Progenitor cell of endocrine pancreas (in vitro differentiated cells): ENCODE measurements at places on chromosomes 6 and 20.

DNA sequence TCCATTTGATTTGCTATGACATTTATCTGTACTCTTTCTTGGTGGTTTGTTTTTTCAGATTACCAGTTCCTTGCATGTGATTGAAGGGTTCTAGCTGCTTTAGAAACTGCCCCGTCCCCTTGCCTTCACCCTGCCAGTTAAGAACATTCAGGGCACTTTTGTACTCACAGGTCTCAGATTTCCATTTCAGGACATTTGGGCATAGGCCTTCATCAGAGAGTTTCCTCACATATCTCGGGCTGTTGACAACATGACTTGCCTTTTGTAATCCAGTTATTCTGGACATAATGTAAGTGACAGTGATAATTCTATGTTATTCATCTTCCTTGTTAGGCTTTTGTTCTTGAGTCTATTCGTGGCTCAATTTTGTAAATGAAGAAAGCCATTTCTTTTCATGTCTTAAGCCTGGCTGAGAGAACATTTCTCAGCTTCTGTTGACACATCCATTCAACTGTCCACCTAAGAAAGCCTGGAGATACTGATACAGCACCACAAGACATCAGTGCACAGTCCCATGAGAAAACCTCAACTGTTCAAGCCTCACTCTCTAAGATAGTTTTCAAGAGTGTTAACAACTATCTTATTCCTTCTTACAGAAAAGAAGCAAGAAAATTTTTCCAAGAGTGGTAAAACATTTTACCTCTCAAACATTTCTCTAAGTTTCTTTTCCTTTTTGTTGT, 209.3 kb upstream of the SGK1 start:
- no peak for DNase-seq

- no peak for DNase-seq
Measured at GRCh38 chr6:138654715-138655634, 118.6 kb upstream of the CCDC28A start.

DNA sequence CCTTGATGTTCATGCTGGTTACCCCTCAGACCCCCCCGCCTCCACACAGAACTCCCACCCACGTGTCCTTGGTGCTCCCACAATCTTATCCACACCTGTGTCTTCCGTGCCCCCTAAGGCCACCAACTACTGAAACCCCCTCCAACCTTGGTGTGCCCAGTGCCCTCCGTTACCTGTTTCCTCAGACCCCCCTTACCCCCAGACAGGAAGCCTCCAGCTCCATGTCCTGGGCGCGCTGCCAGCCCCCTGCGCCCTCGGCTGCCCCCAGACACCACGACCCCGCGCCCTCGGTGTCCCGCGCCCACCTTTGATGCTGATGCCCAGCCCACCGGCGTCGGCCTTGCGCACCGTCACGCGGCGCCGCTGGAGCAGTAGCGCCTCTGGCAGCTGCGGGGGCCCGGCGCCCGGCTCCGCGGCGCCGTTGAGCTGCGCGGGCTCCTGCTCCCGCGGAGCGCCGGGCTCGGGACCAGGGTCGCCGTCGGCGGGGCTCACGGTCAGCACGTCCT, 504 bp downstream of the SNTA1 start:
- DNase-seq = no peak

DNA sequence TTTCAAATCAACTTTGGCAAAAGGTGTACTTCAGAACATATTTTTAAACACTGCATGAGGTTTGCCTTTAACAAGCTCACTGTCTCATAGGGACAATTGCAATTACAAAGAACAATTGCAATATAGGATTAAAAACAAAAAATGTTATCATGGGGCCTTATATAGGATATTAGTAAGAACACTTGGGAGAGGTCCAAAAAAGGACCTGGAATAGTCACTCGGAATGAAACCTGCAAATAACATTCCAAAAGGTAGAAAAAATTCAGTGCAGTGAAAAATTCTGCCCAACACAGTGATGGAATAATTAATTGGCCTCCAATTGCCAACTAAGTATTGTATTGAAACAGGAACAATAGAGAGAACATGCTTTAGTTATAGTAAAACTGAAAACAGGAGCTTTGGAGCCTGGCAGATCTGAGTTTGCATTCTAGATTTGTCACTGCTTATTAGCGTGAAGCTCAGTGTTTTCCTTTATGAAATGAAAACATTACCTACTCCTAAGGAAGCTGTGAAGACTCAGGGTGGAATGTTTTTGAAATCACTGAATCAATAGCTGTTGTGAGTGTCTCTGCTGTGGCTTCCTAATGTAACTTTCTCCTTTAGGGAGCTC, 172.6 kb upstream of the BMP5 start:
- DNase-seq = no peak

DNA sequence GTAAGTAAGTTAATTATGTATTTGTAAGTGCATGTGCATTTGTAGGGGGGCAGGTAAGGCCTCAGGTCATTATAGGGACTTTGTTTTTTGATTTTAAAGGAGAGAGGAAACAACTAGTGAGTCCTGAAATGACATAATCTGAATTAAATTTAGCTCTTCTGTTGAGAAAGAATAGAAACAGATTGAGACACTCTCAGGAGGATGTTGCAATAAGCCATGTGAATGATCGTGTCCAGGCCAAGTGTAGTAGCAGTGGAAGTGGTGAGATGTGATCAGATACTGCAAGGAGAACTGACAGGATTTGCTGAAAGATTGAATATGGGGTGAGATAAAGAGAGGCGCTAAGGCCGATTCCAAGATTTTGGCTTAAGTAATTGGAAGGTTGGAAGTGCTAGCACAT, 2.6 kb upstream of the CENPW start:
- DNase-seq = no peak

DNA sequence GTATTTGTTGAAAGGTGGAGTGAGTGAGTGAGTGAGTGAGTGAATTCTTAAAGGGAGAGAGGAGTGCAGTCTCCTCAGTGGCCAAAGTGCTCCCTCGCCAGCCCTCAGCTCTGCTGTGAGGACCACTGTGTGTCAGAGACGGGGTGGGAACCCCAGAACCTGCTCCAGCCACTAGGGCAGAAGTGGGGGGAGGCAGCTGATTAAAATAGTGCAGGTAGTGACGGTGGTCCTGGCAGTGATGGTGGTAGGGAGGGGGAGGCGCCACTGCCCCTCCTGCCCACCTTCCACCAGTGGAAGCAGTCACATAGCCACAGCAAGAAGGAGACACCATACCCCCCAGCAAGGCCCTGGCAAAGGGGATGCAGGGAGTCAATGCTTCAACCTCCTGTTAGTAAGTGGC, 133.5 kb downstream of the PHACTR3 start:
- no peak for DNase-seq

DNA sequence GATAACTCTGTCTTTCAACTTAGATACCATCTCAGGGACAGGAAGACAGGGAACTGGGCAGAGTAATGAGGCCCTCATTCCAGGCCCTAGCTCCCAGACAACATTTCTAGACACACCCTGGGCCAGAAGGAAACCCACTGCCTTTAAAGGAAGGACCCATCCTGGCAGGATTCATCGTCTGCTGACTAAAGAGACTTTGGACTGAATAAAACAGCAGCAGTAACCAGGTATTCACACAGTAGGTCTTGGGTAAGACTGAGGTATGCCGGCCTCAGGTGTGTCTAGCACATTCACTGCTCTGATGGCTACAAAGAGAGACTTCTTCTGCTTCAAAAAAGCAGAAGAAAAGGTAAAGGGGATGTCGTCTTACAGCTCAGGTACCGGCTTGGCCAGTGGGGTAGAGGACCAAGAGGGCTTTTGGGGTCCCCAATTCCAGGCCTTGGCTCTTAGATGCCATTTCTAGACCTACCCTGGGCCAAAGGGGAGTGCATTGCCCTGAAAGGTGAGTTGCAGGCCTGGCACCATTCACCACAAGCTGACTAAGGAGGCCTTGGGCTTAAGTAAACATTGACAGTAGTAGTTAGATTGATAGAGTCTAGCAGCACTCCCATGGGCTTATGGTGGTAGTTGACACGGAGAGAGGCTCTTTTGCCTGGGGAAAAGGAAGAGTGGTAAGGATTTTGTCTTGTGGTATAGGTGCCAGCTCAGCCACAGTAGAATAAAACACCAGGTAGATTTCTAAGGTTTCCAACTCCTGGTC, 13.4 kb downstream of the SNX14 start:
- DNase-seq = no peak

GRCh38 chr6:159074120-159074684, 29.4 kb upstream of the TAGAP start:
- no peak for DNase-seq

DNA sequence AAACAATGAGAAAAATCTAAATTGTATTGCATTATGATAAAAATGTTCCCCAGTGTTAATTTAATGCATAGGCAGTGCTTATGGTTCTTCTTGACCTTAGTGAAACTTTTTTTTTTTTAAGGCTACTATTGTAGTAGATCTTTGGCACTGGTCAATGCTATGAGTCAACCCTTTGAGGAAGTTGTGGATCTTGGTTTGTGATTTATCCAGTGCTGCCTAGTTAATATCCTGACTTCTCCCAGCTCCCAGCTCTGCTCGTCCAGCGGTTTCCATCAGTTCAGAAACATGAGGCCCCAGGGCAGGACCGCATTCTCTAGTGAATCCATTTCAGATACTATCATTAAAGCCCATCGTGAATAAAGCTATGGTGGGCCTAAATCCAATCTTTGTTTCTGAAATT, 364.5 kb upstream of the JARID2 start:
- no peak for DNase-seq

GRCh38 chr20:15550116-15550870, 1023.0 kb downstream of the KIF16B start:
- no peak for DNase-seq

GRCh38 chr20:52493171-52493721, 301.7 kb upstream of the ZFP64 start:
- no peak for DNase-seq

- no peak for DNase-seq
Measured at GRCh38 chr6:14674458-14674857, 556.9 kb downstream of the CD83 start.

DNA sequence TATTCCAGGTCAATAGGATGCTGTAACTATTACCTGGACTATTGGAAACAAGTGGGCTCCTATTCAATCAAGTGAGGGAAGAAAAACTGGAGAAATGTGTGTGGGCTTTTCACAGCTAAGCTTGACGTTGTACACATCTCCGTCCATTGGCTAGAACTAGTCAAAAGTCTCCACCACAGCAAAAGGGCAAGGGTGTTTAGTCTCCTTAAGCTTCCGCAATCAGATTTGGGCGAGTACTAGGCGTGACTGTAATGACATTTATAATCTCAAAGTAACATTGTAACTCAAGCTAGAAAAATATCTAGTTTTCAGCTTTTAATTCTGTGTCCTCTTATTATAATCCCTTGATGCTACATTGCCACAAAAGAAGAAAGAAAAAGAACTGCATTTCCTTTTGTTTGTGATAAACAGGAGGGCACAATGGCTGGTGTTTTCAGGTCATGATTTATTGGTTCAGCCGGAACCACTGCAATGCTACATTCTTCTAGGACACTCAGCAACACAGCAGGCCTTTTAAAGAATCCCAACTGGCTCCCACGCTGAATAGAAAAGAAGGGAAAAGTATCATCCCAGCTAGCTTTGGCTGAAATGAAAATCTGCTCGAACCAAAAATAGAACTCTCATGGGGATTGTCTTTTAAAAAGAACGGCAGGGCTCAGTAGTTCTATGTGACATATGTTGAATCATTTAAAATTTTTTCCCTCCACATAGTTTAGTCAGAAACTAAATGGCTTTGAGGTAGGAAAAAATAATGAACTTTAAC, 387.7 kb downstream of the BTBD3 start:
- DNase-seq = no peak
